ENCODE measurements at places on chromosomes 13 and 19. TPM values are rescaled to one million over a fixed set of nuclear protein-coding genes. Genes with fewer than 3 reads are reported as not detected.

The CABP5 gene
- not detected for total RNA-seq

The FPR1 gene
- not detected for total RNA-seq

The FAM32A gene
- total RNA-seq, result 44.6 TPM

The KCNC3 gene
- total RNA-seq, result 10.8 TPM

The IFI30 gene
- total RNA-seq, result 39.7 TPM

The NLRP9 gene
- total RNA-seq, result not detected

DNA sequence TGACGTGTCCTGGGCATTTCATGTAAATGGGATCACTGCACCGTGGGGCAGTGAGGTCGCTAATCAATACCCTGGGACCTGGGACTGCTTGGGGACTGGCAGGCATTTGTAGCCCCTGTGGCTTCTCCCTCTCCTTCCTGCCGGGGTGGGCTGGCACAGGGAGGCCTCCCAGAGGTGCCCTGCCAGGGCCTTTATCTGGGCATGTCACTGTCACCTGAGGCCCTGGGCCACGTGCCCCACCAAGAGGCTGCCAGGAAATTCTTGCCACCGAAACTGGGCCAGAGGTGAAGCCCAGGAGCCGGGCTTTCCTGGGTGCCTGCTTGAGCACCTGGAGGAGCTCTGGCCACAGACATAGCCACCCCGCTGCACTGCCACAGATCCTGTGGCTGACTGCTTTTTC is 1.8 kb upstream of the NMRK2 start:
- no peak overlapping the region for H3K27ac ChIP-seq
- no peaks in the 10 kb centered on the region for H3K27me3 ChIP-seq
- no peaks in the 10 kb centered on the region for H3K36me3 ChIP-seq

DNA sequence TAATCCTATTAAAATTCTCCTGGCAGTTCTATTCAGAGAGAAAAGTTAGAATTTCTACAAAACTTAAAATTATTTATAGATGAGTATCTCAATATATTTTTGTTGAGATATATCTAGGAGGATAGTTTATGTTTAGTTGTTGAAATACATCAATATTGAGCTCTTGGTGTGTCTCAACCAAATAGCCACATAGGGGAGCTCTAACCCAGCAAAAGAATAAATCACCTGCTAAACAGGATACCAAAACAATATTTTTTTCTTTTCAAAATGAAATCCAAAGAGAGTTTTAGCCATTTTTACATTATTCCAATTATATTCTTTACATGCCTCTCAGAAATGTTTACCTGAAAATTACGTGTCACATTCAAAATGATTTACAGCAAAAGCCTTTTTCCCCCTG is 954.7 kb downstream of the SLITRK6 start:
- no peak for DNase-seq
- H3K36me3 ChIP-seq, result no peaks in the 10 kb centered on the region
- H3K4me1 ChIP-seq, result no peaks in the 10 kb centered on the region
- H3K4me3 ChIP-seq, result no peak overlapping the region
- H3K27ac ChIP-seq, result no peak overlapping the region

DNA sequence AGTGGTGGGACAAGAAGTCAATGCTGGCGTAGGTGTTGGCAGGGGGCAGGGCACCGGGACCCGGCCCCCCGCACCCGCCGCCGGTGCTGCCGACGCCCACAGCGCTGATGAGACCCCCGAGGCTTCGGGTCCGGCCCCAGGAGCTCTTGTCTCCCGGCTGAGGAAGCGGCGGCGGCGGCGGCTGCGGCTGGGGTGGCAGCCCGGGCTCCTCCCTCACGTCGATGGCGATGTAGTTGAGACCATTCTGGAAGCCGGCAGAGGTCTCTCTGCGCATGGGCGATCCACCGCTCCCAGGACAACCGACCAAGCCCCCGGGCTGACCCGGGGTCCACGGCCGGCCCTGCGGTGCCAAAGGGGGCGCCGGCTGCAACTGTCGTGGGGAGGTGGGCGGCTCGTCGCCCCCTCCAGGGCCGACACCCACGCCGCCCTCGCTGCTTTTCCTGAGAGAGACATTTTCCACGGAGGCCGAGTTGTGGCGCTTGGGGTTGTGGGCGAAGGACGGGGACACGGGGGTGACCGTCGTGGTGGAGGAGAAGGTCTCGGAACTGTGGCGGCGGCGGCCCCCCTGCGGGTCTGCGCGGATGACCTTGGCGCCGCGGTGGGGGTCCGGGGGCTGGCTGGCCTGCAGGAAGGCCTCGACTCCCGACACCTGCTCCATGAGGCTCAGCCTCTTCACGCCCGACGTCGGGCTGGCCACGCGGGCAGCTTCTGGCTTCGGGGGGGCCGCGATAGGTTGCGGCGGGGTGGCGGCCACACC is 4.1 kb downstream of the IRS2 start:
- DNase-seq, result no peak
- H3K4me1 ChIP-seq, result peaks cover 14% of the 10 kb centered on the region
- peak overlapping the region; percentile 72 for H3K4me3 ChIP-seq
- peak overlapping the region; percentile 69 for H3K27ac ChIP-seq
- no peaks in the 10 kb centered on the region for H3K27me3 ChIP-seq

DNA sequence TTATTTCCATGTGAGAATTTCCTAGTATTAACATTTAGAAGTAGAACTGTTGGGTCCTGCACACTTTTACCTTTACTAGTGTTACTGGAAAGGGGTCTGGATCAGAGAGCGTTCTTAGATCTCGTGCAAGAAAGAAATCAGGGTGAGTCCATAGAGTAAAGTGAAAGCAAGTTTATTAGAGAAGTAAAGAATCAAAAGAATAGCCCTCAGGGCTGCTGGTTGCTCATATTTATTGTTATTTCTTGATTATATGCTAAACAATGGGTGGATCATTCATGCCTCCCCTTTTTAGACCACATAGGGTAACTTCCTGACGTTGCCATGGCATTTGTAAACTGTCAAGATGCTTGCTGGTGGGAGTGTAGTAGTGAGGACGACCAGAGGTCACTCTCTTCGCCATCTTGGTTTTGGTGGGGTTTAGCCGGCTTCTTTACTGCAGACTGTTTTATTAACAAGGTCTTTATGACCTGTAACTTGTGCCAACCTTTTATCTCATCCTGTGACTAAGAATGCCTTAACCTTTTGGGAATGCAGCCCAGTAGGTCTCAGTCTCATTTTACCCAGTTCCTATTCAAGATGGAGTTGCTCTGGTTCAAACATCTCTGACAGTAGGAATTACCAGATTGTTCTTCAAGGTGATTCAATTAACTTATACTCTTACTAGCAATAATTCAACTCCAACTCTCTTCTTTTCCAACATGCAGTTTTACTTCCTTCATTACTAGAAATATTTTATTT is 27.4 kb downstream of the NDFIP2 start:
- no peak for DNase-seq
- no peaks in the 10 kb centered on the region for H3K4me1 ChIP-seq
- no peaks in the 10 kb centered on the region for H3K27me3 ChIP-seq

- no peaks in the 10 kb centered on the region for H3K36me3 ChIP-seq
- no peak overlapping the region for H3K4me3 ChIP-seq
- no peaks in the 10 kb centered on the region for H3K27me3 ChIP-seq
- H3K27ac ChIP-seq, result no peak overlapping the region
- DNase-seq, result no peak
- H3K4me1 ChIP-seq, result no peaks in the 10 kb centered on the region
These were observed 14.5 kb upstream of the TRPC4 start for GRCh38 chr13:37884026-37884425.

GRCh38 chr13:69373747-69374425 is 733.7 kb upstream of the ATXN8OS start:
- no peaks in the 10 kb centered on the region for H3K27me3 ChIP-seq
- H3K36me3 ChIP-seq, result no peaks in the 10 kb centered on the region
- DNase-seq, result no peak

- no peak overlapping the region for H3K27ac ChIP-seq
- H3K4me1 ChIP-seq, result no peaks in the 10 kb centered on the region
- no peak overlapping the region for H3K4me3 ChIP-seq
- H3K27me3 ChIP-seq, result no peaks in the 10 kb centered on the region
- DNase-seq, result no peak
These were observed 361.6 kb downstream of the RBM26 start for GRCh38 chr13:79044415-79044814.

All from Panc1 (cell line).